Skin of body (tissue), 3 donors: ENCODE measurements at places on chromosomes 12 and 14. TPM values are rescaled to one million over a fixed set of nuclear protein-coding genes. Genes with fewer than 3 reads are reported as not detected.

GRCh38 chr12:58424735-58425392, 483.5 kb downstream of the ATP23 start:
- DNase-seq = peak; percentile 57

DNA sequence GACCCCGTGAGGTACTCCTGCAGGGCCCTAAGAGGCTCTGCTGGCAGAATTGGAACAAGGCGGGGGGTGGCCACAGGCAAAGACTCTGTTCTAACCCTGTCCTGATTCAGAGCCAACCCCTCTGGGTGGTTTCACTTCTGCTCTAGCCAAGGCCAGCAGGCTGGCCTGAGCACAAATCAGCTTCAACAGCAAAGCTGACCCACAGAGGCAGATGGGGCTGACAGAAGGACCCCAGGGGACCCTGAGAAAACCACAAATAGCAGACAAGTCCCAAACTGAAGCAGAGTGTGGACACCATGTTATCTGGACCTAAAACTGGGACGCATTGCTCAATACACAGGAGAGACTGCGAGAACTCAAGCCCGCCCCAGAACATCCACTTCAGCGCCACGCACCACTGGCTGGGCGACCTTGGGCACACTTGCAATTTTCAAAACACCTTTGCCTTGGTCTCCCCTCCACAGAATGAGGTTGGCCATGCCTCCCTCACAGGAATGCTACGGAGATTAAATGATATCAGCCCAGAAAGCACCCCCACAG, 76.4 kb upstream of the DICER1 start:
- DNase-seq = no peak

DNA sequence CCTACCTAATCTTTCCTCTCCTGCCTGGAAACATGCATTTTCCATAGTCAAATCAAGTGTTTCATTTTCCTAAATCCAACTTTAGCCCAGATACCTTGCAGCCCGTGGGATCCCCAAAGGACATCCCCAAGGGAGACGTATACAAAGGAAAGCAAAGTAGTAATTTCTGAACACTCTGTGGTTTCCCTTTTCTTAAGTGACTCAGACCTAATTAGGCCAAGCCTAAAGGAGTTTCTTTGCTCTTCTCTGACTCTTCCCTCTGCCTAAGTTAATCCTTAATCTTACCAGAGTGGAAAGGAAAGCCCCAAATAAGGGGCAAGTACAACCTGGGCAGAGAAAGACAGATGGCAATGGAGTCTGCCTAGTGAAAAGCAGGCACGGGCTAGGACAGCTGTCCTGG, 250.3 kb downstream of the SPTSSA start:
- no peak for DNase-seq

- no peak for DNase-seq
Observed at GRCh38 chr12:3603576-3603975, 112.6 kb downstream of the PRMT8 start.

The ATG101 gene
- 24.5 TPM for total RNA-seq

The ANGEL1 gene
- 10.3 TPM for total RNA-seq

DNA sequence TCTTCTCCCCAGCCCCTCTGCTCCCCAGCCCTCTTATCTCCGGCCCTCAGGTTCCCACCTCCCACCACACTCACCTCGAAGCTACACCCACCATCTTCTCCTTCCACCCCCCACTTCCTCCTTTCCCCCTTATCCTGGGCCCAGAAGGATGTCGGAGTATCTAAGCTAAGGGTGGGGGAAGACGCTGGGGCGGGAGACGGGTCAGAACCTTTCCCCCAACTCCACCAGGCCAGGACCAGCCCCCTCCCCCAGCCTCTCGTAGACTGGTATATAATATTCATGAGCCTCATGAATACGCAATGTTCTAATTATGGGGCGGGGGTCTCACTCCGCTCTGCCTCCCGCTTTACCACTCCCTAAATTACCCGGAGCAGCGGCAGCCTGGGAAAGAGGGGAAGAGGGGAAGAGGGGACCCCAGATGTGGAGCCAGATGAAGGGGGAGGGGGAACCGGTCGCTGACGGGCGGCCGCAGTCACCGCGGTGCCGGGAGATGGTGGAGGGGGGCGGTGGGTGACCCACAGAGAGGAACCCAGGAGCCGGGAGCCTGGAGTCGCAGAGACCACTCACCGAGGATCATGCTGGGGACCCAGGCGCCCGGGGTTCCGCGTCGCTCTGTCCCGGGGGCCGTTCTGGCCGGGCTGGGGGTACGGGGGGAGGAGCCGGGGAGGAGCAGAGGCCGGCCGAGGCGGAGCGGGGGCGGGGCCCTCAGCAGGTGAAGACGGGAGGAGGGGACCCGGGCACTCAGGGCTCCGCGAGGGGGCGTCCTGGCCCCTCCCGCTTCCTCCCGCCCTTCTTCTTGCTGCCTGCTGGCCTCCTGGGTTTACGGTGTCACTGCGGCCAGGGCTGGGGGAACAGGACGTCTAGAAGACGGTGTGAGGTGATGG, 6.4 kb upstream of the ZNF385A start:
- DNase-seq = no peak

- DNase-seq = no peak
Observed at GRCh38 chr14:57574617-57575288, 81.1 kb upstream of the CCDC198 start.

DNA sequence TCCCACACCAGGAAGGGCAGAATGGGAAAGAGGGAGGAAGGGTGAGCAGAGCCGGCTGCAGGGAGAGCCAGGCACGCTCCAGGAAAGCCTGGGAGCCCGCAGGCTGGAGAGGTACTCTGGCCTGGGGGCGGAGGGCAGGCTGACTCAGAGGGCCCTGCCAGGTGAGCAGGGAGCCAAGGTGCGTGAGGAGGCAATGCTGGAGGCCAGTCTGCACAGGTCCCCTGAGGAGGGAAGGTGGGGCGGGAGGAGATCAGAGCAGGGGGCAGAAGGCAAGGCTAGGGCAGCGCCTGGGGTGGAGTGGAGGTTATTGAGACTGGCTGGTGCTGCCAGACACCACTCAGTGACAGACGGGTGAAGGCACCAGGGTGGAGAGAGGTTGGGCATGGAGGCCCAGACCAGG, 385.0 kb downstream of the BCL11B start:
- no peak for DNase-seq

The ERP27 gene
- 1.9 TPM for total RNA-seq

GRCh38 chr14:49396801-49397200, 189.4 kb downstream of the RPS29 start:
- no peak for DNase-seq

GRCh38 chr12:52630008-52630500, 11.7 kb upstream of the KRT73 start:
- no peak for DNase-seq

GRCh38 chr12:91364471-91365184, 182.0 kb upstream of the DCN start:
- peak; percentile 77 for DNase-seq

The INSM2 gene
- not detected for total RNA-seq

The CHPT1 gene
- total RNA-seq = 23.7 TPM

The ZNF384 gene
- total RNA-seq = 17.4 TPM

GRCh38 chr12:67648521-67649260, at the start of gene DYRK2:
DYRK2 (plus strand) TSS chr12:67648745; CDS start chr12:67649134, 389 bp downstream.
- DNase-seq = peak; percentile 62

The SLC4A8 gene
- 1.9 TPM for total RNA-seq

DNA sequence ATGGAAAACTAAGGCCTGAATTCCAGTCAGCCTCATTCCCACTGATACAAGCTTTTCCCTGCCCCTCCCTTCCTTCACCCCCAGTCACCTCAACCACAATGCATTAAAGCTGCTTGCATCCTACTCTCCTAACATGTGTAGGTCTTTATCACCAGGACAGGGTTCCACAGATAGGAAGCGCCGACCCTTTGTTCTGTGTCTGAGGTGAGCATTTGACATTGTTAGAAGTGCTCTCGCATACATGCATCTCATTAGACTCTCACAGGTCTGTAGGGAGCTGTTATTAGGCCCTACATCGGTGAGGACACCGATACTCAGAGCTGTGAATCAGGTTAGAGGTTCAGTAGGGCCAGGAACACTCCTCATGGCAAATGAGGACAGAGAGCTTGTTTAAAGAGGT, 13.2 kb upstream of the EDDM3A start:
- DNase-seq = no peak

DNA sequence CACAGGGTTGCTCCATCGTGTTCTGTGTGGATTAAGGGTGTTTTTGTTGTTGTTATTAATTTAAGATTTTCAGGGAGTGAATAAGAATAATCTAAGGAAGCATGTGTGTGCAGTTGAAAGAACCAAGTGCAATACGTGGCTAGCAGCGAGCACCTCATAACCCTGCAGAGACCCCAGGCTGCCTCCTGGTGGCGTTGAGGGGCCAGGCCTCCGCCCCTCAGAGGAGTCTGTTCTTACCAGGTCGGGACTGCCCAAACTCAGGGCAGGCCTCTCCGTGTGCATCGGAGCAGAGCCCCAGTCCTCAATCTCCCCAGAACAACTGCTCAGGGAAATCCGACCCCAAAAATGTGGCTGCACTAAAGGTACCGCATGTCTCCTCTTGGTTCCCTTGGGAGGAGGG, 36.8 kb downstream of the IL31 start:
- no peak for DNase-seq

The RERGL gene
- total RNA-seq = 0.79 TPM

DNA sequence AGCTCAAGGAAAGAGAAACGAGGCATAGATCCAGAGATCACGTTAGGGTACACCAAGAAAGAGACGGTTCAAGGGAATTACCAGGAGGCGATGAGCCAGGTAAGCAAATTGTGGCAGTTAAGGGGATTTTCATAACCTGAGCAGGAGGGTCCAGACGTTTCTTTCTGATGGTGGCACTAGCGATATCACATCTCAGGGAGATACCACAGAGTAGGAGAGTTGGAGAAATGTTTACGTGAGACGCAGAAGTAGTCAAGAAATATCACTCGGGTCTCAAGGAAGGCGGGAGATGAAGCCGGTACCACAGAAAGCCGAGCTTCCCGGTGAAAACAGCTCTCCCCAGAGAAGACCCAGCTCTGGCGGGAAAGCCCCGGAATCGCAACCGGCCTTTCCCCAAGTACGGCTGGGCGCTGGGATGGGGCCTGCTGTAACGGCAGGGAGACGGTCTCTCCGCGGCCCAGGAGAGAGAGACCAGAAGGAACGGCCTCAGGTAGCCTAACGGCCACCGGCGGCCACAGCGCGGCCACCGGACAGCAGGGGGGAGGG, 485 bp downstream of the SENP1 start:
- no peak for DNase-seq

- DNase-seq = no peak
Observed at GRCh38 chr12:121304306-121304705, 7.8 kb upstream of the CAMKK2 start.

DNA sequence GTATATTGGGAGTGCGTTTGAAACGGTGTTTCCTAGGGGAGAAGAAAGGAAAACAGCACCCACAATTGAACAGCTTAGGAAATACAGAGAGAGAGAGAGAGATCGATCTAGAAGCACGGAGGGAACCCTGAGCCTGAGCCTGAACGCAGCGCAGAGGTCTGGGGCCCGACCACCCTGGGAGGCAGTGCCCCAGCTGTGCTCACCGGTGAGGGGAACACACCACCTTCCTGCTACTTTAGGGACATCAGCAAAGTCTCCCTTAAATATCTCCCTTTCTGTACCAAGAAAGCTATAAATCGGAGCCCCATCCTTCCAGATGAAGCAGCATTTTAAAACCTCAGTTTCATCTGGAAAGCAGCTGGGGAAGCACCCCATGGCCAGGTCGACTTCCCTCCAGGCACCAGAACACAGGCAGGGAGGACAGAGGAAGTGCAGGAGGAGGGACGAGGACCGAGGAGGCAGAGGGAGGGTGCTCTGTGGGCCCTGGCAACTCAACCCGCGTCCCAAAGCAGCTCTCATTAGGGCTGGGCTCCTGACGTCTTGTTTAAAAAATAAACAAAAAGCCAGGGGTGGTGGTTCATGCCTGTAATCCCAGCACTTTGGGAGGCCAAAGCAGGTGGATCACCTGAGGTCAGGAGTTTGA, 12.2 kb downstream of the RIMBP2 start:
- DNase-seq = no peak

DNA sequence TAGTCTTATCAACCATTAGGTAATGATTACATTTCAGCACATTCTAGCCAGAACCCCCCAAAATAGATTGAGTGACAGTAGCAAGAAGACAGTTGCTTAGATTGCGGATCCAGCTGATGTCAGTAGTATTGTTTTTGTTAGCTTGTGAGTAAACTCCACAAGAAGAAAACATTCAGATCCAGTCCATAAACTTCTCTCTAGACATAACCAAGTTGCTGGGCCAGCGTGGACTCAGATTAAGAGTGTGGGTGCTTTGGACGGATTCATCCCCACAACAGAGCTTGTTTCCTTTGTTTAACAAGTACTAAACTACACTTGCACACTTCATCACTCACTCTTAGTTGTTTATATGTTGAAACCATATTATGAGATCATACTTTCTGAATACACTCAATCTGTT, 293.4 kb downstream of the NPAS3 start:
- DNase-seq = peak; percentile 24

DNA sequence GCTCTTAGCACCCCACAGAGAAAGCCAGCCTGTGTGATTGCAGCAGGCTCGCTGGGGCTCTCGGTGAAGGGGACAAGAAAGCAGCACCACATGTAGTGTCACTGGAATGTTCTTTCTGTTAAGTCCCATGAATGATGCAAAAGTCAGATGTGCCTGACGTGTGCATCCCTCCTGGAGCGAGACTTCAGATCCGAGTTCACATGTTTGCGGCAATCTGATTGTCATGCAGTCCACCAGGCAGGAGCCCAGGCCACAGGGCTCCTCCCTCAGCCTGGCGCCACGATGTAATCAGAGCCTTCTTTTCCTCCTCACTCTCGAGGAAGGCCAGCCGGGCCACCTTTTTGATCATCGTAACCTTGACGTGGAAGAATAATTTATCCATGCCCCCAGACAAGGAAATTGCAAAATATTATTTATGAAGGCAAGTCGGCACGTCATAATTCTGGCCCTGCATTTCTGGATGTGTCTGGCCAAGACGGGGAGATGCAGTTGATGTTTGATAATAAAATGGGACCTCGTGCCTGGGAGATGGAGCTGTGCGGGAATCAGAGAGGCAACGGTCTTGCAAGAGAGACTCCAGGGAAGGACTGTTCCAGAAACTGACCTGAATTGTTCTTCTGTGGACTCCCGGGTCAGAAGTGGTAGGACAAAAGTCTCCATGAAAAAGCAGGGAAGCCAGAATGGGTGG, 214.6 kb downstream of the PHETA1 start:
- no peak for DNase-seq

DNA sequence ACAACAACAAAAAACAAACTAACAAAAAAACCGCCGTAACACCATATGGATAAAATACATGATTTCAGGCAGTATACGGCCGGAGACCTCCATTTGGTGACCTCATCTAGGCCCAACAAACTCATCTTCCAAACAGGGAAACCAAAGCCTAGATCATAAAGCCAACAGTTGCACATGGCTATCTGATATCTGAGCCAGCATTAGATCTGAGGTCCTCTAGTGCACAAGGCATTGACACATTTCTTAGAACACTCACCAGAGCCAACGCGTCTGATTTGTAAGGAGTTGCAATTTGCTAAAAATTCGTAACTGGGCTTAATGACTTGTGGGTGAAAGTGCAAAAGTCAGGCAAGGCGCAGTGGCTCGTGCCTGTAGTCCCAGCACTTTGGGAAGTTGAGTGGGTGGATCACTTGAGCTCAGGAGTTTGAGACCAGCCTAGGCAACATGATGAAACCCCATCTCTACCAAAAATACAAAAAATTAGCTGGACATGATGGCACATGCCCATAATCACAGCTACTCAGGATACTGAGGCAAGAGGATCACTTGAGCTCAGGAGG, 42.0 kb upstream of the NUDT4 start:
- no peak for DNase-seq

The CLEC1A gene
- total RNA-seq = 2.8 TPM

GRCh38 chr14:75615200-75615599, 36.8 kb downstream of the FLVCR2 start:
- DNase-seq = no peak

- no peak for DNase-seq
Observed at GRCh38 chr12:3712209-3712992, 40.5 kb downstream of the CRACR2A start.
